H7 (cell line): ENCODE measurements at places on chromosomes 16 and 17. TPM values are rescaled to one million over a fixed set of nuclear protein-coding genes. Genes with fewer than 3 reads are reported as not detected.

MYH13 gene
- 0.22 TPM in 1 of 2 replicates, not detected in the other for total RNA-seq

TERB1 gene
- total RNA-seq = 0.11 TPM in 1 of 2 replicates, not detected in the other

INCA1 gene
- total RNA-seq = 0.42 and 0.63 TPM in 2 replicates

MLKL gene
- 0.59 and 1.3 TPM in 2 replicates for total RNA-seq

ATMIN gene
- total RNA-seq = 54.8 and 59.7 TPM in 2 replicates

ACE gene
- 4.6 and 7.6 TPM in 2 replicates for total RNA-seq

KRT33A gene
- not detected in 2 replicates for total RNA-seq

SCIMP gene
- total RNA-seq = not detected in 2 replicates

CLDN7 gene
- total RNA-seq = 30.8 and 40.8 TPM in 2 replicates

KRTAP4-5 gene
- not detected in 2 replicates for total RNA-seq

MYH3 gene
- total RNA-seq = 0.69 and 4.2 TPM in 2 replicates

PLD6 gene
- total RNA-seq = 0.17 TPM in 1 of 2 replicates, not detected in the other

CCL1 gene
- not detected in 2 replicates for total RNA-seq

NTN1 gene
- 8.9 and 19.1 TPM in 2 replicates for total RNA-seq

ZBTB4 gene
- 9.0 and 10.4 TPM in 2 replicates for total RNA-seq

SMIM5 gene
- total RNA-seq = 0.11 TPM in 1 of 2 replicates, not detected in the other

TMIGD1 gene
- not detected in 2 replicates for total RNA-seq

FAM222B gene
- 32.4 and 46.7 TPM in 2 replicates for total RNA-seq

KRT24 gene
- not detected in 2 replicates for total RNA-seq

ALKBH5 gene
- 101 and 103 TPM in 2 replicates for total RNA-seq

KRTAP1-5 gene
- not detected in 2 replicates for total RNA-seq

OR1A1 gene
- not detected in 2 replicates for total RNA-seq

METTL2A gene
- total RNA-seq = 28.8 and 34.4 TPM in 2 replicates

TRPV3 gene
- 0.69 and 2.5 TPM in 2 replicates for total RNA-seq

SAMD14 gene
- 7.8 and 8.2 TPM in 2 replicates for total RNA-seq

DNAAF8 gene
- 1.1 TPM in 1 of 2 replicates, not detected in the other for total RNA-seq

SPIRE2 gene
- 8.2 and 9.6 TPM in 2 replicates for total RNA-seq

HCRT gene
- total RNA-seq = 0.26 TPM in 1 of 2 replicates, not detected in the other

BAIAP3 gene
- 2.6 and 5.7 TPM in 2 replicates for total RNA-seq

KRT33B gene
- total RNA-seq = not detected in 2 replicates

OR3A3 gene
- not detected in 2 replicates for total RNA-seq

SLC9A5 gene
- 1.6 and 2.5 TPM in 2 replicates for total RNA-seq

SULT1A1 gene
- 27.0 and 28.7 TPM in 2 replicates for total RNA-seq

RABEP2 gene
- total RNA-seq = 13.3 and 17.3 TPM in 2 replicates

AMDHD2 gene
- total RNA-seq = 50.5 and 62.3 TPM in 2 replicates

CCDC40 gene
- 3.8 and 4.2 TPM in 2 replicates for total RNA-seq

ZNF267 gene
- 3.2 and 7.1 TPM in 2 replicates for total RNA-seq

TPSB2 gene
- total RNA-seq = not detected in 2 replicates

GGT6 gene
- not detected in 2 replicates for total RNA-seq

OR2C1 gene
- total RNA-seq = not detected in 2 replicates

C17orf50 gene
- total RNA-seq = not detected in 2 replicates

CORO1A gene
- total RNA-seq = 5.8 and 5.9 TPM in 2 replicates

RUNDC3A gene
- total RNA-seq = 5.1 and 5.7 TPM in 2 replicates
